ENCODE measurements at places on chromosomes 1 and 21. TPM values are rescaled to one million over a fixed set of nuclear protein-coding genes. Genes with fewer than 3 reads are reported as not detected.
A peak's percentile ranks its signal among the peaks of the same experiment; 100 is the strongest.

DNA sequence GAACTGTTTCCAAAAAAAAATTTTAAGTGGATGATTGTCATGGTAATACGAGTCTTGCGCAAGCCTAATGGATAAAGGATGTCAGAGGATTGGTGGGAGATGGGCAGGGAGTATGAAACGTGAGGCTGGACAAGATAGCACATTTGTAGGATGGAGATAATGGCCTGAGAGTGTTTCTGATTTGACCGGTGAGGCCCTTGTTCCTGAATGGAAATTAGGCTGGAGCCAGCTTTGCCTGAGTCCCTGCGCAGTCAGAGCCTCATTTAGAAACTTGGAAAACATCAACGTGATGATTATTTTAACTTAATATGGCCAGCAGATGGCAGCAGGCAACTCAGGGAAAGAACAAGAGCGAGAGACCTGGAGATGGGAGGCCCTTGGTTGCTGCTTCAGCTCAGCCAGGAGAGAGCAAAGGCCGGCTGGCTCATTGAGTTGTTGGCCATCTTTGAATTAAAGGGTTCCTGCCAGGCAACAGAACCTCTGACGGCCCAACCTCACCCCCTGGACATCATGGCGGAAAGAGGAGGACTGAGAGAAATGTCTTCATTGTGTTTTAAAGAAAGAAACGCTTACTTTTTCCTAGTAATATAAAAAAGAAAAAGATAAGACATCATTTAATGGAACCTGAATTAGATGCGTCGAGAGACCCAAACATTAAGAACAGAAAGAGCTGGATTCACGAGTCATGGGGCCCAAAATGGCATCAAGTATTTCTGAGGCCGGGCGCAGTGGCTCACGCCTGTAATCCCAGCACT lies 80.3 kb downstream of the SELENOF start:
- DNase-seq, result peak; percentile 63

GRCh38 chr1:42720868-42721267 lies 19.2 kb downstream of the CLDN19 start:
- no peak for DNase-seq

- DNase-seq, result no peak
Measured at GRCh38 chr1:34409689-34410229, 233.1 kb downstream of the C1orf94 start.

DNA sequence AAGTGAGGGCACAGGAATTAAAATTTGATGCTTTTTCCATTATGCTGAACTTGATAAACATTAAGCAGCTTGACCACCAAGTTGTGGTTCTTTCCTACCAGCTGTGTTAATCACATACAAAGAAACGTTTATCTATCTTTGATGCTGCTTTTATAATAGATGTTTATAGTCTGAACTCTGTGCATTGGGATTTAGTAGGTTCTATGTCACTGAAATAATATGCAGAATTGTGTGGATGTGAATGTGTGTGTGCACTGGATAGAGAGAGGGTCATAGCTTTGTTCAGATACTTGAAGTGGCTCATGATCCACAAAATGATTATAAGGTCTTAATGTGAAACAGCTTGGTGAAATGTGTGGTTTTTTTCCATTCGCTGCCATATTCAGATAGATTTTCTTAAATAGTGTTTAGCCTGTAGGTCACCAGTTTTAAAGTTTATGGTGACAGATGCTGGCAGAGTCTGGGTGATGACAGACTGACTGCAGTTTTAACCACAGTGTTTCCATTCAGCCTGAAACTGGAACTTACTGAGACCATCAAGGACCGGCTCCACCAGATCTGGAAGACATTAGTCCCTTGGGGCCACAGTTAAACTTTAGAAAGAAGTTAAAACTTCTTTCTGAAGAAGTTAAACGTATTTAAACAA lies 10.2 kb downstream of the DDI2 start:
- no peak for DNase-seq

Gene FABP3
- total RNA-seq, result 14.0 TPM

Gene SLC44A5
- 9.7 TPM for total RNA-seq

Gene OR2AK2
- total RNA-seq, result not detected

- DNase-seq, result no peak
Measured at GRCh38 chr1:214404571-214405213, 123.7 kb downstream of the SMYD2 start.

Gene S100A3
- total RNA-seq, result not detected

DNA sequence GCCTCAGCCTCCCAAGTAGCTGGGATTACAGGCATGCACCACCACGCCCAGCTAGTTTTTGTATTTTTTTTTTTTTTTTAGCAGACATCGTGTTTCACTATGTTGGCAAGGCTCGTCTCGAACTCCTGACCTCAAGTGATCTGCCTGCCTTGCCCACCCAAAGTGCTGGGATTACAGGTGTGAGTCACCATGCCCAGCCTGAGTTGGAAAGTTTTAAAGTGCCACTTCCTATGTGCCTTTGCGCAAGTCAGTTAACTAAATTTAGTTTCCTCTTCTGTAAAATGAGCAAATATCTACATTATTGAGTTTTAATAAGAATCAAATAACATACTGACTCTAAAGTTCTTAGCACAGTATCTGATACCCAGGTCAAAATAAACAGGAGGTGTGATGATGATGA lies 12.4 kb downstream of the SLC19A2 start:
- DNase-seq, result no peak

GRCh38 chr1:32427264-32427963 lies 33.2 kb upstream of the BSDC1 start:
- no peak for DNase-seq

GRCh38 chr1:9590201-9590600 lies 1.5 kb downstream of the TMEM201 start:
- DNase-seq, result no peak

GRCh38 chr21:33229099-33229783 lies 497 bp upstream of the IFNAR2 start:
- no peak for DNase-seq

DNA sequence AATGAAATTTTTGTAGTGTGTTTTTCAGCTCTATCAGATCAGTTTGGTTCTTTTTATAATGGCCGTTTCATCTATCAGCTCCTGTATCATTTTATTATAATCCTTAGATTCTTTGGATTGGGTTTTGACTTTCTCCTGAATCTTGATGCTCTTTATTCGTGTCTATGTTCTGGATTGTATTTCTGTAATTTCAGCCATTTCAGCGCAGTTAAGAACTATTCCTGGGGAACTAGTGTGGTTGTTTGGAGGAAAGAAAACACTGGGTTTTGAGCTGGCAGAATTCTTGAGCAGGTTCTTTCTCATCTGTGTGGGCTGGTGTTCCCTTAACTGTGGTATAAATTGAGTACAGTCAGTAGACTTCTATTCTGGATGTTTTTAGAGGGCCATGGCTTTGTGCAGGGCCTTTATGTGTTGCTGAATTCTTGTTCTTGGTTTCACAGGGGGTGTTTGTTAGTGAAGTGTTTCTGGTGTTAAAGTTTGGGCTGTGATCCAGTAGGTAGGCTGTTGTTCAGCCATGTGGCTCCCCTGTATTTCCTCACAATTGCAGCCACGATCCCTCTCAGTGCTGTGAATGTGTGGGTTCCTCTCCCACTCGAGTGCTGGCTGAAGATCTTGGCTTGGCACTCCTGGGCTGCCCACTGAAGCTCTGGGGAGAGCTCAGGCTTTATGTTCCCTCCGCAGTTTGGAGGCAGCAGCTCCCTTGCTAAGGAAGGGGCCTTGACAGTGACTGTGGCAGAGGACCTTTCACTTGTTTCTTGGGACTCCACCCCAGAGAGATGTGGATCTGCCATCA lies 56.0 kb upstream of the CCDC190 start:
- no peak for DNase-seq

Gene CNIH3
- 3.8 TPM for total RNA-seq

GRCh38 chr1:159421821-159422220 lies 10.2 kb upstream of the OR10J4 start:
- DNase-seq, result no peak

- DNase-seq, result no peak
Measured at GRCh38 chr1:8680664-8681650, 136.5 kb downstream of the RERE start.

GRCh38 chr21:41043014-41043413 lies 124.9 kb upstream of the BACE2 start:
- no peak for DNase-seq

Gene CLCA1
- not detected for total RNA-seq

Gene CRYAA
- not detected for total RNA-seq

GRCh38 chr1:25430073-25430966 lies at the start of gene MACO1:
Gene MACO1 (plus strand): TSS chr1:25430897. CDS start chr1:25431099, 202 bp downstream.
- peak; percentile 99 for DNase-seq

- DNase-seq, result no peak
Measured at GRCh38 chr1:155083865-155084721, 5.5 kb downstream of the EFNA3 start.

DNA sequence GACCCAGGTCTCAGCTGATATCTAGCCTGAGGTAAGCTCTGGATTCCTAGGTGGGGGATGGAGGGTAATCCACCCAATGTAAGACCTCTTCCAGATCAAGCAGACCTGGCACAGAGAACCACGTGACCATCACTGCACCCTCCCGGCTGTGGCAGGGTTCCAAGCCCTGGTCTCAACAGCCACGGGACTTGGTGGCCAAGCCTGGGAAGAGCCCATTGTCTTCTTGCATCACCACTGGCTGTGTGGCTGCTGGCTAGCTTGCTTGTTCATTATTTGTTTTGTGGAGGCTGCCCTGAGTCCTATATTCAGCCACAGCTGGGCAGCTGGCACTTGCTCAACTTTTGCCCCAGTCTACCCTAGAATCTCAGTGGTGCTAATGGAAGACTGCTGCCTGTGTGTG lies 24.1 kb upstream of the NFASC start:
- no peak for DNase-seq

DNA sequence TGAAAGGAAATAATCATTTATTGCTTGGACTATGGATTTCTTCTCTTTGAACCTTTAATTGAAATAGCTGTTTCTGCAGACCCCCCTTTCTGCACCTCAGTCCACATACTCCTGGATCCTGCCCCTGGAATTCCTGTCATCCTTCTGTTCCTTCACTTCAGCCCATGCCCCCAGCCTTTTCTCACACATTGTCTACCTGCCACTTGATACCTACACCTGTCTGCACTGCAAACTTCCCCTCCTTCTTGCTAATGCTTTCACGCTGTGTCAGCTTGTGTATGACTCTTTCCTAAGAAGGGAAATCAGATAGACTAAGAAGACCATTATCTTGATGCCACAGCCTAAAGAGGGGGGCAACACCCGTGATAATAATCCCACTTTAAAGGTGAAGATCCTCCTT lies 80.3 kb upstream of the EXO1 start:
- no peak for DNase-seq

Gene MYCL
- total RNA-seq, result 23.0 TPM

GRCh38 chr1:6260433-6260934 lies 414 bp downstream of the GPR153 start:
- DNase-seq, result no peak

Gene FMO5
- 0.36 TPM for total RNA-seq

- DNase-seq, result no peak
Measured at GRCh38 chr1:212162635-212163034, 122.6 kb upstream of the PPP2R5A start.

Gene GJA5
- 1.2 TPM for total RNA-seq

Gene A3GALT2
- total RNA-seq, result not detected

Gene UBXN10
- 1.4 TPM for total RNA-seq

Gene ACTN2
- total RNA-seq, result 0.91 TPM

Gene EPHX1
- total RNA-seq, result 15.4 TPM

DNA sequence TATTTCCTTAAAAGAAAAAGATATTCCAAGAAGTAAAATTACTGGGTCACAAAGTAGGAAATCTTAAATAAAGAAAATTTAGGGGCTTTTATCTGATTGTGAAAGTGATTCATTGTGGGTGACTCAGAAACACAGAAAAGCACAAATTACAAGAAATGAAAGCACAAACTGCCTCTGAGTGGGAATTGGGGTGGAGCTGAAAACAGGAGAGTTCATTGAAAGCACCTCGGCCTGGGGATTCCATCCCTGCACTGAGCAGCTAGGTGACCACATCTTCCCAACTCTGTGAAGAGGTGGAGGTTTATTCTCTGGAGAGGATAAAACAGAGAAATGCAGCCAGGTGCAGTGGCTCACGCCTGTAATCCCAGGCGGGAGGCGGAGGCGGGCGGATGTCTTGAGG lies 7.4 kb downstream of the GJA4 start:
- DNase-seq, result no peak

Gene SPATA1
- 1.5 TPM for total RNA-seq

- no peak for DNase-seq
Measured at GRCh38 chr1:164769486-164770130, 210.6 kb downstream of the PBX1 start.

- no peak for DNase-seq
Measured at GRCh38 chr1:83889707-83890106, 109.2 kb downstream of the TTLL7 start.

All from neural crest cell (in vitro differentiated cells).